ENCODE measurements at places on chromosomes 7 and 10.

- no peak for DNase-seq
These were observed 36.4 kb downstream of the MINPP1 start for GRCh38 chr10:87541114-87541513.

- no peak for DNase-seq
These were observed 300.9 kb downstream of the WDR11 start for GRCh38 chr10:121152033-121152432.

DNA sequence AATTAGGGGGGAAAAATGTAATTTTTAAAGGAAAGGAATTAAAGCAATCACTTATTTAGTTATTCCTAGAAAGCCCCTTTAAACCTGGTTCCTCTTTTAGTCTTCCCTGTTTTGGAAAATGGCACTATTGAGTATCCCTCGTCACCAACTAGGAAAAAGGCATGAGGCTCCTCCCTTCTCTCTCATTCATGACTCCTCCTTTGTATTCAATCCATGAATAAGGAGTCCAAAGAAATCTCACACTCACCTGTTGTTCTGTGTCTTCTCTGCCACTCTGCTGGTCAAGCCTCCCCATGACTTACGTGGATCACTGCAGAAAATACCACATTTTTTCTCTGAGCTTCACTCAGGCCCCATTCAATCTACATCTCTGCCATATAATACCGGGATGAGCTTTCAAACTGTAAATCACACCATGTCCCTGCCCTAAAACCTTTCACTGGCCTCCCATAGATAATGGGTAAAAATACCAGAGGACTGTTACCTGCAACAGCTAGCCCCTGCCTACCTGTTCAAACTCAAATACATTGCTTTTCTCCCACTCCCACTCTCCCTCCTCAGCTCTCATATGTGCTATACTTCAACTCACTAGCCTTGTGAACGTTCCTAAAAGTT is 5.5 kb upstream of the VWDE start:
- DNase-seq = no peak

DNA sequence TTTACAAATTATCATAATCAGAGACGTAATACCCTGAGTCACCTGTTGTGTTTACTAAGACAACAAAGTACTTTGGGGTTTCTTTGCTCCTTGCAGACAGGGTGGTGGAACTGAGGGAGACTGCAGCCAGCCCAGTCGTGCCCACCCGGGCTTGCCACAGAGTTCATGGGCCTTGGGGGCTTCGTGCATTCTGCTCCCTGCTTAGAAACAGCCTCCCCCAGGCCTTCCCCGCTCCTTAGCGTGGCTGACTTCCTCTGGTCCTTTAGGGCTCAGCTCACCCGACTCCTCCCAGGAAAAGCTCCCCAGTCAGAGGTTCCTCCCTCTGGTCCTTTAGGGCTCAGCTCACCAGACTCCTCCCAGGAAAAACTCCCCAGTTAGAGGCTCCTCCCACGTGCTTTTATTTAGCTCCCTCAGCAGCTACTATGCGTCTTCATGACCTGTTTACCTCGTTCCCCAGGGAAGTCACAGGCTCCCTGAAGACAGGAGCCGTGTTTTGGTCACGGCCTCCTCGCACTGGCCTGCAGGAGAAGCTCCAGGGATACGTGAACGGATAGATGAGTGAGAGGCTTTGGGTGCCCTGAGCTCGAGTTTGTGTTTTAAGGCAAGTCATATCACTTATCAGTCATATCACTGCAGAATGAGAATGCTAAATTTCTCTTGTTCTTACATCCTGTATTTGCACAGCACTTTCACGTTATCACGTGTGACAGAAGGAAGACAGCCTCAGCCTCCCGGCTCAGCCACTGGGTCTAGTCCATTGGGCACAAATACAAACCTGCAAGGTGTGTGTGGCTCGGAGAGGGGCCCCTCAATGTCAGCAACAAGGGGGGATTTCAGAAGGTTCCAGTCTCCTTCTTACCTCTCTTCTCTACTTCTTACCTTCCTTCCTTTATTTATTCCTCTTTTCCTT is 52.7 kb upstream of the VIPR2 start:
- DNase-seq = no peak

DNA sequence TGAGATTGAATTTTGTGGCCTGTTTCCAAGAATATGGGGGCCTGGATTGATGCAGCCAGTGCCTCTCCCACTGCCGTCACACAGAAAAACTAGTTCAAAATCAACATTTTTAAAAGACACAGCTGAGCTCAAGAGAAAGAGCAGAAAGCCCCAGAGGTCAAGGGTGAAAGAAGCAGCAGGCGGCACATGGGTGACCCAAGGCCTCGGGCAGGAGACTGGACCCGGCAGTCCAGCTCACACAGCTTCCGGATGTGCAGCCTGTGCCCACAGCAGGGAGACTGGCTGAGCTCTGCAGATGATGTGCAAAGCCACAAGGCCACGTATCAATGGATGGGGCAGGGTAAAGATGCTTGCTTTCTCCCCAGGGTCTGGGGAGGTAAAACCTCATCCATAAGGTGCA is 50.4 kb upstream of the RNF32 start:
- no peak for DNase-seq

GRCh38 chr10:110931769-110932381 is 12.5 kb downstream of the SHOC2 start:
- no peak for DNase-seq

DNA sequence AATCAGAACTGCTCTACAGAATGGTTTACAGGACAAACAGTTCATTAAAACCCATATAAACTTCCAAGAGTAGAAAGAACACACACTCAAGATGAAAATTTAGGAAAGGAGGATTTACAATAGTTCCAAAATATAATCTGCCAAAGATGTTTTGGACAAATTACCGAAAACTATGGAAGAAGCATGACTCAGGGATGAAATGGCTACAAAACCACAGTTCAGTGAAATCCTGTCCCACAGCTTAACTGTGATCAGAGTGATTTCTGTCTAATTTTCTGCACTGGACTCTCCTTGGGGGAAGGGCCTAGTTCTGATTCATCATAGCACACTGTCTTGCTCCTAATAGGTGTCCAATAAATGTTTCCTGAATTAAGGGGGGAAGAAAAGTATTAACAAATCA is 82.2 kb downstream of the HIPK2 start:
- DNase-seq = no peak

GRCh38 chr10:61078542-61079275 is 134.7 kb upstream of the RHOBTB1 start:
- no peak for DNase-seq

DNA sequence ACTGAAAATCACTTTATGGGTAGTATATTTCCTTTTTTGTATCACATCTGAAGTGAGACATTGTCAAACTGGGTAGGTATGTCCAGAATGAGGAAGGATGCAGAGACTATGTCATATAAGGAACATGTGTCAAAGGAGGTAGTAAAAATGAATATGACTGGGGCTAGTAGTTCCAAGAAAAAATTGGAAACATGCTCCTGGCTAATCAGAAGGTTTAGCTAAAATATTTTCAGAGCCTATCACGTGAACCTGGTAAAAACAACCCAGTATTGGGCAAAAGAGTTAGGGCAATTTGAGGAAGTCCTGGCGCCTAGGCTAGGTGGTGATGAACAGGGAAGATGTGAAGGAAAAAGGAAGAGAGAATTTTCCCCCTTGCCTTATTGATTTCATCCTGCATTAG is 26.4 kb downstream of the ENTPD1 start:
- DNase-seq = no peak

DNA sequence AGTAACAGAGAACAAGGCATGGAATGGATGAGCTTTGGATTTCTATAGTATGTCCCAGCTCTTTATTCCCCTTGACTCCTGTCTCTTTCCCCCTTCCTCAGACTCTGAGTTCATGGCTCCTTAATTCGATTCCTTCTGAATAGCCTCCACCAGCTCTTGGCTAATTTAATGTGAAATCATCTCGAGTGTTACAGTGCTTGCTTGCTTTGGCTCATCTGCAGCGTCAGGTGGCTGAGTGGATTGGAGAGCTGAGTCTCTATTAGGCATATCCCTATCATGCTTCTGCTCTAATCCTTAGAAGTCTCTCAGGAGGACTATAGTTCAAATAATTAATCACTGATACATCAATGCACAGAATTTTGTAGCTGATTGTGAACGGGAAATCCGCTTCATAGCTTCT is 134.6 kb downstream of the LRRC4 start:
- no peak for DNase-seq

- no peak for DNase-seq
These were observed 20.7 kb downstream of the COX15 start for GRCh38 chr10:99711129-99711719.

DNA sequence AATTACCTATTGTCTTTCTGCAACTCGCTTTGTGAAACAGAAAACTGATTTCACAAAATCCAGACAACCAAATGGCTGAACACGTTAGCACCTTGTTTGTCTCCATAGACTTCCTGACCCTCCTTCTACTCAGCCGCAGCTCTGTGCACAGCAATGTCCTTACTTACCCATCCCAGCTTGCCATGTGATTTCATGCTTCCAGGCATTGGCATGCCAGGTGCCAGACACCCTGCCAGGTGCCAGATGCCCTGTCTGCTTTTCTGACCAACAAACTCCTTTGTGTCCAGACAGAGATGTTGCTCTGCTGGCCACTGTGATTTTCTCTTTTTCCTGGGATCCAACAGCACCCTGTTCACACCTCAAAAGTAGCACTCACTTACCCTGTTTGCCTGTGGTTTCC is 16.1 kb upstream of the FAM170B start:
- no peak for DNase-seq

GRCh38 chr7:118872568-118872967 is 648.1 kb downstream of the ANKRD7 start:
- no peak for DNase-seq

DNA sequence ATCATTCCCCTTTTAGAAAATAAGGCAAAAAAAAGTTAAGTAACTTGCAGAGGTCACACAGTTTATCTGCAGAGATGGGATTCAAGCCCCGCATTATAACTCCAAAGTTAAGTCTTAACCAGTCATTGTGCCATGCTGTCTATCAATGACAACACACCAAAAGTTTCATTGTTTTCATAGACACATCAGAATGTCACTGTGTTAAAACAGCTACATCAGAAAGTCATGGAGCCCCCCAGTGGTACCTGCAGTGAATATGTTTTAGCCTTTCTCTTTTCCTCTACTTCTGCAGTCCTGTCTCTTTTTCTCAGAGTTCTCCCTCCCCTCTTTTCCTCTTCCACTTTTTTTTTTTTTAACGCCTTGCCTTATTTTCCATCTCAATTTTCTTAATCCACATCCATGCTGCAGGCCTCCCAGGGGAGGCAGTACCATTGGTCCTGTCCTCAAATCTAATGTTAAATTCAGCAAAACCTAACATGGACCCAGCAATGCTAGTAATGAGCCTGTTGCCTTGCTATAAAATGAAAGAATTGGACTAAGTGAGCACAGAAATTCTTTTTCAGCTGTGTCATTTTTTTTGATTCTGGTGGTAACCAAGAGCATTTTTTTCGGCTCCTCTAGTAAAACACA is 3.8 kb upstream of the NRCAM start:
- DNase-seq = no peak

GRCh38 chr7:98771941-98772603 is 97.7 kb downstream of the TMEM130 start:
- no peak for DNase-seq

GRCh38 chr10:113782367-113782766 is 30.9 kb downstream of the PLEKHS1 start:
- no peak for DNase-seq

GRCh38 chr7:2566890-2567678 is 8.3 kb downstream of the IQCE start:
- no peak for DNase-seq

DNA sequence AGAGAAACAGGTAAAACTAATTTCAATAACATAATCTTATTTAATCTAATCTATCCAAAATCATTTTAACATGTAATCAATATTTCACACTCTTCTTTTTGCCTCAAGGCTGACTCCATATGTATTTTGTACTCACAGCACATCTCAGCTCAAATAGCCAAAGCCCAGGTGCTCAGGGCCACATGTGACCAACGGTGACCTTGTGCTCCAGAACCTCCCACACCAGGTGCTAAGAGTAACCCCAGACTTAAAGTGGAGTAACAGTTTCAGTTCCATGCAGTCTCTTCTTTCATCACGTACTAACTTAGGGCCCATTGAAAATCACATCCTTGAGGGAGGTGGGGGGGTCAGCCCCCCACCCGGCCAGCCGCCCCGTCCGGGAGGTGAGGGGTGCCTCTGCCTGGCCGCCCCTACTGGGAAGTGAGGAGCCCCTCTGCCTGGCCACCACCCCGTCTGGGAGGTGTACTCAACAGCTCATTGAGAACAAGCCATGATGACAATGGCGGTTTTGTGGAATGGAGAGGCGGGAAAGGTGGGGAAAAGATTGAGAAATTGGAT is 47.3 kb downstream of the NCAPG2 start:
- no peak for DNase-seq

- no peak for DNase-seq
These were observed 5.8 kb upstream of the CYP2C18 start for GRCh38 chr10:94677691-94678090.

Measured in stimulated activated CD8-positive, alpha-beta memory T cell treated with anti-CD3 and anti-CD28 coated beads, Interleukin-4, amount 100 ng/mL, for 1 hour (primary cell).